Esophagus squamous epithelium (tissue), 5 donors: ENCODE measurements at places on chromosomes 6 and 20.

DNA sequence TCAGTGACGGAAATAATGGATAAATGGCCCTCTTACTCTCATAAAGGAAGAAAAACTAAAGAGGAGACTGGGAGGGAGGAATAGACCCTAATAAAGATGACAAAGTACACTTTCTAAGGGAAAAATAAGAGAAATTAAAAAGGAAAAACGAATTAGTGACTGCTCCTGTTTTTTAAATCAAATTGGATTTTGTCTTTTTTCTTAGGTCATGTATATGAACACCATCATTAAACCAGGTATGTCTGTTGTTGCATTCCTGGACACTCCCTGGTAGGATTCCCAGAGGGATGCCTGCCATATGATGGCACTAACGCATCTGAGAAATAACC lies 59.4 kb upstream of the BTN3A2 start:
- DNase-seq = no peak

- DNase-seq = no peak
These were observed 32.3 kb downstream of the GMDS start for GRCh38 chr6:2213086-2213485.

- DNase-seq = no peak
These were observed 1.9 kb upstream of the BLOC1S5 start for GRCh38 chr6:8066108-8066507.

- no peak for DNase-seq
These were observed 20.7 kb upstream of the NNAT start for GRCh38 chr20:37500311-37500710.
